Skin of body (tissue), 3 donors: ENCODE measurements at places on chromosomes 1 and 21.

DNA sequence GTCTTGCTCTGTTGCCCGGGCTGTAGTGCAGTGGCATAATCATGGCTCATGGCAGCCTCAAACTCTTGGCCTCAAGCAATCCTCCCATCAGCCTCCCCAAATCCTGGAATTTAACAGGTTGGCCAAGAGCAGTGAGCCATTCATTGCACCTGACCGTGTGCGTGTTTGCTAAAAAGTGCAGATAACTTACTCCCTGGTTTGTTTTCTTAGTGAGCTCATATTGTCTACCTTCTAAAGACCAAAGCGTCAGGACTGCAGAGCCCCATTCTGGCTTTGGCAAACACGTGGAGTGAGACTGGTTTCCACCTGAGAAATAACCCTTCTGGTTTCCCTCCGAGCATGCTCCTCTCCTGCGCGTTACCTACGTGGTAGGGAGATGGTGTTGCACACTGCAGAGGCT is 32.2 kb upstream of the CA6 start:
- DNase-seq = no peak

GRCh38 chr1:186482661-186483255 is 21.8 kb upstream of the PDC start:
- peak; percentile 78 for DNase-seq

DNA sequence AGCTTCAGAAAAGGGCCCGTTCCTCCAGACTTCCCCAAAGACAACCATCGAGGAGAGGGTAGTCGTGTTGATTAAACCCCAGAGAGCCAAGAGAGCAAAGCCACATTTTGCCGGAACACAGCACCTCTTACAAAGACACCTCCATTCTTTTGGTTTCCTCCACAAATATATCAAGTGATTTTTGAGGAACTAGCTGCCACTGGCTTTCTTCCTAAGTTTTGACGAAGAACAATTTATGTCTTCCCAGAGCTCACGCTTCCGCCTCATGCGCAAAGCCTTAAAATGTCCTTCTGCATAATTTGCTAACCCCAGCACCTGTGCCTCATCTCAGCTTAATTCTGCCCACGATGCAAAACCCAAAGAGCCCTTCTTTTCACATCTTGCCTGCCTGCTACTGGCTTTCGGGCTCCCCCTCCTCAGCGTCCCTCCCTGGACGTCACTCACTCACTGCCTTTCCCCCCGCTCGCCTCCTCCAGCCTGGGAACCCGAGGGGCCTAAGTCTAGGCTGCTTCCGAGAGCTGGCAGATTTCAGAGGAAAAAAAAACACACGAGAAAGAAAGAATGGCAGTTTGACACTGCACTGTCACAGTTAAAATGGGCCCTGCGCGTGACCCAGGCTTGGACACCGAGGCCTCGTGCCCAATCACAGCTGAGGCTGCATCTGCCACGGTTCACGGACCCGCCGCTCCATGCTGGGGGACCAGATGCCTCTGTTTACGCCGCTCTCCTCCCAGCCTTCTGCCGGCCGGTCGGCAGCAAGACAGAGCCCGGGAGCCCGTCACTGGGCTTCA is 77.6 kb upstream of the IFNAR2 start:
- no peak for DNase-seq

- no peak for DNase-seq
Measured at GRCh38 chr1:151474745-151475144, 15.5 kb upstream of the POGZ start.

- DNase-seq = peak; percentile 58
Measured at GRCh38 chr1:155940482-155940992, 901 bp upstream of the RXFP4 start.

DNA sequence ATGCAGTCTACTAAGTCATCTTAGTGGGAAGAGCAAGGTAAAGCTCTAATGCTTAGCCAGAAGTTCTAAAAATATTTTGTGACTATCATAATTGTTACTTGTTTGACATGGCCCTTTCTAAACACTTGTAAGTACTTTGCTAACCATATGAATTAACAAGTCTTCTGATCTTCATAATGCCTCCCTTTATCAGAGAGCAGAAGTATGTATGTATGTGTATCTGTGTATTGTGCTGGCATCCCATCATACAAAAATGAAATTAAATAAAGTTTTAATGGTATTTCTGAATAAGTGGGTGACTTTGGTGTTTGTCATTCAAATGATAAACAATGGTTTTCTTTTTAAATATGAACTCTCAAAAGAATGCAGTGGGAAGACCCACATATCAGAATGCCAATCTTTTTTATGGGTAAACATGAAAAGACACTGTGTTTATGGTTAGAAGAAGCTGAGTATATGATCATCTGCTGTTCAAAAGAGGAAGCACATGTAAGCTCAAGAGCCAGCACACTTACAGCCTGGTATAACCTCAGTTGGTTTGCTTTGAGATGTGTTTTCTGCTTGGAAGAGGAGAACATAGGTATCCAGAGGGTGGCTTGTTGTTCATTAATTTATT is 159.6 kb downstream of the CLEC20A start:
- no peak for DNase-seq

- DNase-seq = no peak
Measured at GRCh38 chr1:159914252-159915018, 10.9 kb downstream of the TAGLN2 start.

DNA sequence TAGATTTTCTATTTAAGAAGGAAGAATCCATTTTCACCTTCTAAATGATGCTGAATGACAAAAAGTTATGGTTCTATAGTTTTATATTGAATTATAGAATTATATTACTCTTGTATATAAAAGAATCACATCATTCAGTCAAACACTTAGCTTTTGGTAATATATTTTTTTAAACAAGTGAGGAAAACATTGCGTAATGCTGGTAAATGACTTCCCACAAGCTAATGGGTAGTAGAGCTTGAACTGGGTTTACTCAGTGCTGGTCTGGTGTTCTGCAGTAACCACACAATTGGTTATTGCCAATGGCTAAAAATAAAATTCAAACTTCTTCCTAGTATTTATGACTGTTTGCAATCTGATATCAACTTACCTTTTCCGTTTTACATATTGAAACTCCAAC is 10.6 kb upstream of the GIPC2 start:
- DNase-seq = no peak

DNA sequence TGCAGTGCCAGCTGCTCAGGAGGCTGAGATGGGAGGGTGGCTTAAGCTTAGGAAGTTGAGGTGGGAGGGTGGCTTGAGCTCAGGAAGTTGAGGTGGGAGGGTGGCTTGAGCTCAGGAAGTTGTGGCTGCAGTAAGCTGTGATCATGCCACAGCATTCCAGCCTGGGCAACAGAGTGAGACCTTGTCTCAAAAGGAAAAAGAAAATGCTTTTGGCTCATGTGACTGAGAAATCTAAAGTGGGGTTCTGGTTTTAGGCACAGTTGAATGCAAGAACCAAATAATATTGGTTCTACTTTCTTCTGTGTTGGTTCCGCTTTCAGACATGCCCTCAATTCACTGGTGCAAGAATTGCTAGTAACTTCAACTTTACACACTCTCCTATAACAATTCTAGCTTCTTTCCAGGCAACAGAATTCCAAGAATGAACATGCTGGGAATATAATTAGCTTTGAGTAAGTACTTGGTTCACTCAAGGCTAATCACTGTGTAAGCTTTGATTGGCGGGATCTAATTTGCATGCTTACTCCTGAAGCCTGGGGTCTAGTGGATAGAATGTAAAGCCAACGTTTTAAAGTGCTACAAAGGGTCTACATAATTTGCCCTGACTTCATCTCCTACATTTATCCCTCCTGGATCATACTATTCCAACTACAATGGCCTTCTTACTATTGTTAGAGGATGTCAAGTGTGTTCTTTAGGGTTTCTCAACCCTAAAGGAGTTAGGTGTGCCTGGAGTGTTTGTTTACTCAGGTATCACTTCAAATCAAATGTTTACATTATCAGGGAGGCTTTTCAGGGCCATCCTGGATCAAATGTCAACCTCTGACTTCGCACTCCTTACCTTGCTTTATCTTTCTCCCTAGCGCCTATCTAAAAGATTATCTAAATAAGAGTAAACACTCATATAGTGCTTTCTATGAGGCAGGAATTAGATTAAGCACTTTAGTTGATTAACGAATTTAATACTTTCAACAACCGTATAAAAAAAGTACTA is 115.1 kb downstream of the SLC16A1 start:
- no peak for DNase-seq

DNA sequence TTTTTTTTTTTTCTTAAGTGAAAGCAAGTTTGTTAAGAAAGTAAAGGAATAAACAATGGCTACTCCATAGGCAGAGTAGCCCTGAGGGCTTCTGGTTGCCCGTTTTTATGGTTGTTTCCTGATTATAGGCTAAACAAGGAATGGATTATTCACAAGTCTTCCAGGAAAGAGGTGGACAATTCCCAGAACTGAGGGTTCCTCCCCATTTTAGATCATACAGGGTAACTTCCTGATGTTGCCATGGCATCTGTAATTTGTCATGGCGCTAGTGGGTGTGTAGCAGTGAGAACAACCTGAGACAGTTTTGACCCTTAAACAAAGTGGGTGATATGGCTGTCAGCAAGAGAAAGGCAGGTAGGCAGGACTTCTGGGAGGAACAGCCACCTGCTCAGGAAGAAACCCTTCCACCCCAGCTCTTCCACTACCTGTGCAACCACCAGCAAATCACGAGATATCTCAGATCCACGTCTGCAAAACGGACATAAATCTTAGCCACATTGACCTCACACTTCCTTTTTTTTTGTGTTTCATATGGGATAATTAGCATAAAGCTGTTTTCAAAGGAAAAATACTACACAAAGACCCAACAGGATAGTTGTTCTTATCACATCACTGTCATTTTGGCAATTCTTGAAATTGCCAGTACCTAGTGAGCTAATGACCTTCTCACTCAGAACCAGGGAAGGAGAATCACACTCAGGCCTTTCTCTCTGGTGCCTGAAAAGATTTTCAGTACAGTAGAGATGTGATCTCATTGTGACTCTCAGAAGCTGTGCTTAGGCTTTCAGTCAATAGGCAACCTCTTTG is 34.8 kb upstream of the DUSP10 start:
- no peak for DNase-seq
